ENCODE measurements at places on chromosomes 12 and 14.

GRCh38 chr14:69327507-69327906 is 67.5 kb downstream of the GALNT16 start:
- DNase-seq, result no peak

- no peak for DNase-seq
Observed at GRCh38 chr12:117293510-117293909, 67.9 kb downstream of the NOS1 start.

GRCh38 chr14:72701237-72701565 is 192.7 kb downstream of the DPF3 start:
- DNase-seq, result no peak

GRCh38 chr12:69834147-69834546 is 9.1 kb downstream of the MYRFL start:
- no peak for DNase-seq
